HS-27A (cell line): ENCODE measurements at places on chromosomes 7 and 10.

- no peak for DNase-seq
These were observed 265.1 kb downstream of the ZEB1 start for GRCh38 chr10:31584098-31584631.

DNA sequence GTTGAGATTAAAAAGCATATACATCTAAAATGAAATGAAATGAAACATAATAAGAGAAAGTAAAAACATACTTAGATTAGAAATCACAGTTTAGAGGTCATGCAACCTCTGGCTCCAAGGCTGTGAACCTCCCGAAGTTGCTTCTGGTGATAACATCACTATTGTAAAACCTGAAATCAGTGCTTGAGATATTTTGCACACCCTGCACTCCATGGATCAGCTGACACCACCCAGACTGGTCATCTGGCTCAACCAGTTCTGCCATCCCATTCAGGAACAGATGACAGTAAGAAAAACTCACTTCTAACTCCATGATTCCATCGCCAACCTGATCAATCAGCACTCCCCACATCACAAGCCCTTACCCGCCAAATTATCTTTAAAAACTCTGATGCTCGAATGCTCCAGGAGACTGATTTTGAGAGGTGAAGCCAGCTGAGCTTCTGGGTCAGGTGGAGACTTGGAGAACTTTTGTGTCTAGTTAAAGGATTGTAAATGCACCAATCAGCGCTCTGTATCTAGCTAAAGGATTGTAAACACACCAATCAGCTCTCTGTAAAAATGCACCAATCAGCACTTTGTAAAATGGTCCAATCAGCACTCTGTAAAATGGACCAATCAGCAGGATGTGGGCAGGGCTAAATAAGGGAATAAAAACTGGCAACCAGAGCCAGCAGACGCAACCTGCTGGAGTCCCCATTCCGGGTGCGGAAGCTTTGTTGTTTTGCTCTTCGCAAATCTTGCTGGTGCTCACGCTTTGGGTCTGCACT lies 162.6 kb upstream of the MAGI2 start:
- DNase-seq, result no peak

GRCh38 chr7:30717181-30717580 lies 34.8 kb upstream of the INMT start:
- DNase-seq, result no peak

DNA sequence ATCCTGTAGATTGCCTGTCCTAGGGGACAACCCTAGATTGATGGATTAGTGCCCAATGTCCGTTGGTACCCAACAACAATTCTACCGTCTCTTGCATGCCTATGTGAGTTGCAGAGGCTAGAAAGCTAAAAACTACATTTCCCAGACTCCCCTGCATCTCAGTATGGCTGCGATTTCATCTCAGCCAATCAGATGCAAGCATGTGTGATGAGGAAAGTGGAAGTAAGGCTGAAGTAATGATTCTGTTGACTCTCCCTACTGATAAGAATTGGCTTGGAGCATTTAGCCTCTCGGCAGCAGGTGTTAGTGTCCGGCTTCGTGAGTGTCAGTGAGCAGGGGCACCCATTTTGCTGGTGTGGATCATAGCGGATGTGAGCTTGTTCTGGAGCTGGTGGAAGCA lies 171.9 kb downstream of the FGFR2 start:
- DNase-seq, result no peak

- no peak for DNase-seq
These were observed 41.1 kb upstream of the INPP5A start for GRCh38 chr10:132496360-132497062.

DNA sequence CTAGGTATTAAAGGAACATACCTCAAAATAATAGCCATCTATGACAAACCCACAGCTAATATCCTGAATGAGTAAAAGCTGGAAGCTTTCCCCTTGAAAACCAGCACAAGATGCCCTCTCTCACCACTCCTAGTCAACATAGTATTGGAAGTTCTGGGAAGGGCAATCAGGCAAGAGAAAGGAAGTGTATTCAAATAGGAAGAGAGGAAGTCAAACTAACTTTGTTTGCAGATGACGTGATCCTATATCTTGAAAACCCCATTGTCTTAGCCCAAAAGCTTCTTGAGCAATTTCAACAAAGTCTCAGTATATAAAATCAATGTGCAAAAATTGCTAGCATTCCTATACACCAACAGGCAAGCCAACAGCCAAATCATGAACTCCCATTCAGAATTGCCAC lies 131.3 kb downstream of the FANK1 start:
- no peak for DNase-seq

DNA sequence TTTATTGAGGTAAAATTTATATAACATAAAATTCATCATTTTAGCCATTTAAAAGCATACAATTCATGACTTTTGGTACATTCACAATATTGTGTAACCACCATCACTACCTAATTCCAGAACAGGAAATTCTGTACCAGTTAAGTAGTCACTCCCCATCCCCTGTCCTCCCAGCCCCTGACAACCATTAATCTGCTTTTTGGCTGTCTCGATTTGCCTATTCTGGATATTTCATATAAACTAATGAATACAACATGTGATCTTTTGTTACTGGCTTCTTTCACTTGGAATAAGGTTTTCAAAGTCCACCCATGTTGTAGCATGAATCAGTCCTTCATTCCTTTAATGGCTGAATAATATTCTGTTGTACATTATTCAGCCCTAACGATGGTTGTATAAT lies 115.6 kb upstream of the KLF14 start:
- DNase-seq, result no peak

- no peak for DNase-seq
These were observed 553 bp downstream of the VDAC2 start for GRCh38 chr10:75211007-75211691.

- DNase-seq, result no peak
These were observed 102.8 kb upstream of the ZNF438 start for GRCh38 chr10:31134311-31134952.

DNA sequence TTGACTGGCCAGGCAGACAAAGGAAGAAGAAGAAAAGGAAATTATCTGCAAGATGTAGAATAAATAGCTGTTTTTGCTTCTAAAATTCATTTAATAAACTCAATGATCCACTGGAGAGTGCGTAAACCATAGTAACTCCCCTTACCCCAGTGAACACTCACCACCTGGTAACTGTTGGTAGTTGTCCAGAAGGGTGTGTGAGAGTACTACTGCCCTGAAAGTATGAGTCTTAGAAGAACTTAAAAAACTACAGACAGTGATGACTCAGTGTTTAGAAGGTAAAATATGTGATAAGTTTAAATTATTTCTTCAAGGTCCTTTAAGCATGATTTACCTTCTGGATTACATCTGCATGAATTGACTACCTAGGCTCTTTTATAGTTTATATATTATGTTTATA lies 53.0 kb upstream of the SEMA3A start:
- DNase-seq, result no peak

DNA sequence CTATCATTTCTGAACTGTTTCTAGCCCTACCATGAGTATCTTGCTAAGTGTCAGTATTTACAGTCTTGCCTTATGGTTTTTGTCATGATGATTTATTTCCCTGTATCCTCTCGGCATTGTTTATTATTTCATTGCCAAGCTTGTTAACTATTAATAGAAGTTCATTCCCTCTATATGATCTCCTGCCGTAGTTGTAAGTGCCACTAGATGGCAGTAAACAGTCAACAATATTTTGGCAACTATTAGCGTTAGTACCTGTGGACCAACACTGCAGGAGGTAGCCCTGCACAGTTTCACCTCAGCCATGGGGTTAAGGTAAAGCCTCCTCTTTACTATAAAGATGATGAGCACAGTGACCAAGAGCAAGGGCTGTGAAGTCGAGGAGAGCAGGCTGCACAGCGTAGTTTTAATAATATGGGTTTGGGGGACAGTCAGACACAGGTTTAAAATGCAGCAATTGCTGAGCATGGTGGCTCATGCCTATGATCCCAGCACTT lies 26.1 kb upstream of the CCNJ start:
- no peak for DNase-seq

GRCh38 chr10:69826094-69826493 lies 24.4 kb downstream of the COL13A1 start:
- no peak for DNase-seq

GRCh38 chr10:102633287-102633686 lies 11.0 kb upstream of the TRIM8 start:
- no peak for DNase-seq

GRCh38 chr7:43244232-43244631 lies 131.8 kb downstream of the HECW1 start:
- no peak for DNase-seq

- no peak for DNase-seq
These were observed 181.3 kb downstream of the SDK1 start for GRCh38 chr7:3482147-3482921.

DNA sequence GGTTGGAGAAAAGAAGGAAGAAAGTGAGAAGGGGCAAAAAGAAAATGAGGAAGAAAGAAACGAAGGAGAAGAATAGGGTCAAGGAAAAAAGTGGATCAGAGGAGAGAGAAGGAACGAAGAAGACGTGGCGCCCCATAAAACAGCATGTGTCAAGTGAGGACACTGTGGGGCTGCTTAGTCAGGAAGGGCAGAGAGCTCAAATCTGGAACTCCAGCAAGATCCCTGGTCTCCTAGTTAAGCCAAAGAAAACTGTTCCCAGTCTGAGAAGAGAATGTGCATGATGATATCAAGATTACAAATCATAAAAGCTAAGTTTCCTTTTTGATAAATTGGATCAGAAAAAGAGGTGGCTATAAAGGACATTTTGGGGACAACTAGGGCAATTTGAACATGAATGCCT lies 33.0 kb downstream of the CREB3L2 start:
- DNase-seq, result no peak

DNA sequence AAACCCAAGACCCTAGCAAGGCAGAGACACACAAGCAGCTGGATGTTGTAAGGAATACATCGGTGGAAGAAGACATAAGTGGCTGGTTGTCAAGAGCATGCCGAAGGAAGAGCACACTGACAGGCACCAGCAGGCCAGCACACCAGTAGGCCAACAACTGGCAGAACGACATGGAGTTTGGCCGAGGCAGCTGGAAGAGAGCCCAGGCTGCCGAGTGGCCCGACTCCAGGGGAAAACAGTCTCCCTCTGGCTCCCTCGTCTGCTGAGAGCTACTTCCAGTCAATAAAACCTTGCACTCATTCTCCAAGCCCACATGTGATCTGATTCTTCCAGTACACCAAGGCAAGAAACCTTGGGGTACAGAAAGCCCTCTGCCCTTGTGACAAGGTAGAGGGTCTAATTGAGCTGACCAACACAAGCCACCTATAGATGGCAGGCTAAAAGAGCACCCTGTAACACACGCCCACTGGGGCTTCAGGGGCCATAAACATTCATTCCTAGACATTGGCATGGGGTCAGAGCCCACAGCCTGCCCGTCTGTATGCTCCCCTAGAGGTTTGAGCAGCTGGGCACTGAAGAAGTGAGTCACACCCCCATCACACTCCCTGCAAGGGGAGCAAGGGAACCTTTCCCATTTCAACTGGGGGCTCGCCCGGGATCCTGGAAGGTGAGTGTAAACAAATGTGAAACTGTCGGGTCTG lies 14.7 kb upstream of the TNS3 start:
- no peak for DNase-seq

DNA sequence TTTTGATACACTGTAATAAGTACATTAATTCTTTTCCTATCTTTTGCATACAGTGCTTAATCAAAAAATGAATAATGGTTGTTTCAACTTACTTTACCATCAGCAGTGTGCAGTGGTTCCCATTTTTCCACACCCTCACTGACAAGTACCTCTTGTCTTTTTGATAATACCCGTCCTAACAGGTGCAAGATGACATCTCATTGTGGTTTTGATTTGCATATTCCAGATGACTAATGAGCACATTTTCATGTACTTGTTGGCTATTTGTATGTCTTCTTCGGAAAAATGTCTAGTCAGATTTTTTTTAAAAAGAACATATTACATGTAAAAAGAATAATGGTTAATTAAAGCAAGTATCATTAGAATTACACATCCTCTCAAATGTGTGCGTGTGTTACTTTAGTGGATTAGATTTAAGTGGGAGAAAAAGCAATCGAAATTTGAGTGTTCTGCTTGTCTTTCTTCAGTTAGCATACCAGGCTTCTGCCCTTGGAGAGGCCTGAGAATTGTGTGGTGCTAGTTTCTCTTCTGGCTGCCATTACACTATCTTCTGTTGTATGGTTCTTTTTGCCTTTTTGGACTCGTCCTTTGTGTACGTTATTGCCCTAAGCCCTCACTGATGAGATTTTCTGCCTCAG lies 291.2 kb downstream of the AUTS2 start:
- no peak for DNase-seq

DNA sequence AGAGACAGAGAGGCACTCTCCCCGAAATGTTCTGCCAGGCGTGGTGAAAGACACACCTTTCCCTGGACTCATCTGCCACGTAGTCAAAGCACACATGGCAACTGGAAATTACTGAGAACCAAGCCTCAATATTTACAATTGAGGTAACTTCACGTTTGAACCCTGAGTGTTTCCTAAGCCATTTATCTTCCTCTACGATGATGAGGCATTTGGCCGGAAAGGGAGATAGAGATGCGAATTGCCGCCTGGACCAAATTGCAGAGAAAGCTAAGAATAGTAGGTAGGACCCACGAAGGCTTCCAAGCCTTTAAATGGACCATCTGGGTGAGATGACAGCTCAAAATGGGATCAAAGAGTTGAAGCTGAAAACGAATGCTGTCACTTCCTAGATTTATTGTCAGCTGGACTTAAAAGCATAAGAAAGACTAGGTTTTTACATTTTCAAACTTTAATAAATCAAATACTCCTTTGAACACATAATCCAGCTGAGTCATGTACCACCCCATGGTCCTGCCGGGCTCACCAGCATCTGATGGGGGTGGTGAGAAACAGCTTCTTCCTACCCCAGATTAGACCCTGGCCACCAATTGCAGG lies 135.6 kb upstream of the LYZL2 start:
- DNase-seq, result no peak

GRCh38 chr7:146655928-146656797 lies 539.6 kb downstream of the CNTNAP2 start:
- no peak for DNase-seq

- DNase-seq, result no peak
These were observed 47.4 kb downstream of the LRRC4 start for GRCh38 chr7:127983804-127984332.

GRCh38 chr10:131116991-131117375 lies 194.5 kb downstream of the TCERG1L start:
- DNase-seq, result no peak

DNA sequence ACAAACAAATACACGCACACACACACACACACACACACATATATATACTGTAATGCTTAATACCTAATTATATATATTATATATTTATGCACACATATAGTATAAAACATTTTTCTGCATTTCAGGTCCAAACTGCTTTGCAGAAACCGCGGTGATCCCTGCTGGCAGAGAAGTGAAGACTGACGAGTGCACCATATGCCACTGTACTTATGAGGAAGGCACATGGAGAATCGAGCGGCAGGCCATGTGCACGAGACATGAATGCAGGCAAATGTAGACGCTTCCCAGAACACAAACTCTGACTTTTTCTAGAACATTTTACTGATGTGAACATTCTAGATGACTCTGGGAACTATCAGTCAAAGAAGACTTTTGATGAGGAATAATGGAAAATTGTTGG lies 138.5 kb downstream of the VWC2 start:
- DNase-seq, result no peak
